ENCODE measurements at places on chromosomes 1 and 21.

- DNase-seq, result no peak
Observed at GRCh38 chr1:50783286-50783685, 176.8 kb downstream of the FAF1 start.

DNA sequence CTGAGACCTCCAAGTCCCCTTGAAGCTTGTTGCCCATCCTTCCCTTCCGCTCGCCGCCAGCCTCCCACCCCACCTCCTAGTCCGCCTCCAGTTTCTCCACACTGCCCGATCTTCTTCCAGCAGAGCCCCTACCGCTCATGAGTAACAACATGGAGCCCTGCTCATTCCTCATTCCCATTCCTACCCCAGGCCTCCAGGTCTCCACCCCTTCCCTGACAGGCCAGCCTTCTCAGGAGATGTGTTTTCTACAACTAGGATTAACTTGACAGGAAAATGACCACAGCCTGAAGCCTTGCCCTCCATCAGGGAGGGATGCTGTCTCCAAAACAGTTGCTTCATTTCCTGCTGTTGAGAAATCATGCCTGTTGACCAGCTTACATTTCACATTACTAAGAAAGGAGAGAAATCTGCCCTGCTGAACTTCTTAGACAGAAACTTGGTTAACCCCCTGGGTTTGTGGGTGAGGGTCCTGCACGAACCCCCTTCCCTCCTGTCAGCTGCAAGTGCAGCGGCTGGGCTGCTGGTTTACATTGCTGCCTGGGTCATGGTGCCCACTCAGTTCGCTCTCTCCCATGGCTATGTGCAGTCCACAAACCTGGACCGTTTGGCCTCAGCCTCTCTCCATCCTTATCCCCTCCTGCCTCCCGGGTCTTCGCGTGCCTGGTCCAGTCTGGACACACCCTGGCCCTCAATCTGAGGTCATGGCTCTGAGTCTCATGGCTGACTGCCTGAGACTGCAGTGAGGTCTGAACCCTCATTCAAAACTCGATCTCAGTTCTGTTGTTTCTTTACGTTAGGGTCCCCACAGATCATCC lies 16.1 kb upstream of the CHI3L1 start:
- no peak for DNase-seq

GRCh38 chr1:9992910-9993309 lies 4.1 kb upstream of the RBP7 start:
- DNase-seq, result no peak

GRCh38 chr1:121517586-121518230 lies 332.9 kb downstream of the SRGAP2C start:
- peak; percentile 55 for DNase-seq

- no peak for DNase-seq
Observed at GRCh38 chr1:84493747-84494146, 12.4 kb upstream of the SPATA1 start.

DNA sequence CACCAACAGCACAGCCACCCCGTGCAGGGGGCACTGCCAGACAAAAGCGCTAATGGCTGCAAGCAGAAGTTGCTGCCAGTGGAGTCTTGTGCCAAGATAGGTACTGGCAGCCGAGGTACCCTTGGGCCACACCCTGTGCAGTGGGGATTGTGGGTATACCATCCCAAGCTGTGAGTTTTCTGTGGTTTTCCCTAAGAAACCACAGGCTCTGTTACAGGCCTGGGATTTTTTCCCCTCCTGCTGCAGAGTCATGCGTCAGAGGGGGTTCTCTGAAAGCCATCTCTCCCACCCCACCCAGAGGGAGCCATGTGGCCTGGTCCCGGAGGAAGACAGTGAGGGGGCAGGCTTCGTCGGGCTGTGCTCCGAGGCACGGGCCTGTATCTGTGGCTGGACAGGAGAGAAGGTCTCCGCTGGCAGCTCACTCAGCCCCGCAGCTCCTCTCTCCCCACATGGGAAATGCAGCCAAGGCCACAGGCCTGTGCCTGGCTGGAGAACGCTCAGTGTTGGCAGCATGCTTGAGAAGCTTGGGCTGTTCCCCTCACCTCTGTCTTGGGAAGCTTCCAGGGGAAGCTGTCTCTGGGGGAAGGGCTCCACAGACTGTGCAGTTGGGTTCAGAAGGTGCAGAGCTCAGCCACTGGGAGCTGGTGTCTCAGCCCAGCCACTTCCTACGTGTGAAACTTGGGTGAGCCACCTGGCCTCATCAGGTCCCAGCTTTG lies 42.5 kb downstream of the NEK2 start:
- DNase-seq, result no peak

DNA sequence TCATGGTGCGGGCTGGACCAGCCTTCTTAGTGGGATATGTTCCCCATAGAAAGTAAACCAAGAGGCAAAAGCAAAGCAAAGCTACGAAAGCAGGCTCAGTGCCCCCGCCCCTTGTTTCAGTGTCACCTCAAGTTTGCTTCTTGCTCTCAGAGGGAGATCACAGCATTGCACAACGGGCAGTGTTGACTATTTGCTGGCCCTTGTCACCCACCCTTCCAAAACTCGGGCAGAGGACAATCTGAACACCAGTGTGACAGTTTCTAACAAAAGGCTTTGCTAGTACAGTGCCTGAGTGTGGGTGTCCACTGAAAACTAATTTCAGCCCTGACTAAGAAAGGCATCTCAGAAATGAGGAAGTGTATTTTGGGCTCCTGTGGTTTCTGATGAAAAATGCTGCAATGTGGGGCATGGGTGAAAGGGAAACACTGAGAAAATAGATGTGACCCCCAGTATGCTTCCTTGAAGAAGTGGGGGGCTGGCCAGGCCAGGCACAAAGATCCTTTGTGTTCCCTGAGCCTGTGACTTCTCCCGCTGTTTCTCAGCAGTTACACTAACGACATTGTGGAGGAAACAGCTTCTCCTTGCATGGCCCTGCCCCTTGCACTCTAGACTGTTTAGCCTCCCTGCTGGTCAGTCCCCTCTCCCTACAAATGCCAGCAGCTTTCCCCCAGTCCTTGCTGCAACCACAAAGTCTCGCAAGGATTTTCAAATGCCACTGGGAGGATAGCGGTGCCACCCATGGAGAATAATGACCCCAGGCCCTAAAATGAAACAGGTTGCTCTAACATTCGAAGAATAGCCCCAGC lies 33.3 kb upstream of the KCNE1 start:
- peak; percentile 74 for DNase-seq

DNA sequence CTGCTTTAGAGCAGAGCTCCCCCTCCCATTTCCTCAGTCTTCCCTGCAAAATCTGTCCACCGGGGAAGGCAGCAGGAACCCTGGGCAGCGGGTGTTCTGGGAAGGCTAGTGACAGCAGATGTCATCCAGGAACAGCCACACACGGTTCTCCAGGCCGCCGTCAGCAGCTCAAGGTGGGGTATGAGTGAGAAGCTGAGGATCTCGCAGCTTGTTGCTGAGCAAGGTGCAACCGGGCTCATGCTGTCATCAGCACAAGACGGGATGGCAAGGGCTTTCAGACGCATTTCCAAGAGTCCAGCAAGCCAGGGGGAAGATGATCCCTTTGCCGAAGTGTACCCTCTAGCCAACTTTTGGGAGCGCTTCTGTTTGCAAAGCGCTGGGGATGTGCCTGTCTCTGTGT lies 23.0 kb upstream of the SPSB1 start:
- no peak for DNase-seq

DNA sequence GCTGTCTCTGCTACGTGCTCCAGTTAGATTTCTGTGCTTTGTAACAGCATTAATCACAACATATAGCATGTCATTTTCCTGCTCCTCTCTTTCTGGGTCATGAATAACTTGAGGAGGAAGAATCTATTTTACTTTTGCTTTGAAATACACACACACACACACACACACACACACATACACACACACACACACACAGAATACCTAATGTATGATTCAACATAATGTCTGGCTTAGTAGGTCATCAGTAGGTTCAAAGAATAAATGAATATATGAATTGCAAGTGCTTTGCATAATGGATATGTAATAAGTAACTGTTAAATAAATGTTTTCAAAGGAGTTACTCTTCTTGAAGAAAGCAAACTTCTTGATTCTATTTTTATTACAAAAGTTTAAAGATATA lies 249.0 kb downstream of the PDE4B start:
- no peak for DNase-seq

DNA sequence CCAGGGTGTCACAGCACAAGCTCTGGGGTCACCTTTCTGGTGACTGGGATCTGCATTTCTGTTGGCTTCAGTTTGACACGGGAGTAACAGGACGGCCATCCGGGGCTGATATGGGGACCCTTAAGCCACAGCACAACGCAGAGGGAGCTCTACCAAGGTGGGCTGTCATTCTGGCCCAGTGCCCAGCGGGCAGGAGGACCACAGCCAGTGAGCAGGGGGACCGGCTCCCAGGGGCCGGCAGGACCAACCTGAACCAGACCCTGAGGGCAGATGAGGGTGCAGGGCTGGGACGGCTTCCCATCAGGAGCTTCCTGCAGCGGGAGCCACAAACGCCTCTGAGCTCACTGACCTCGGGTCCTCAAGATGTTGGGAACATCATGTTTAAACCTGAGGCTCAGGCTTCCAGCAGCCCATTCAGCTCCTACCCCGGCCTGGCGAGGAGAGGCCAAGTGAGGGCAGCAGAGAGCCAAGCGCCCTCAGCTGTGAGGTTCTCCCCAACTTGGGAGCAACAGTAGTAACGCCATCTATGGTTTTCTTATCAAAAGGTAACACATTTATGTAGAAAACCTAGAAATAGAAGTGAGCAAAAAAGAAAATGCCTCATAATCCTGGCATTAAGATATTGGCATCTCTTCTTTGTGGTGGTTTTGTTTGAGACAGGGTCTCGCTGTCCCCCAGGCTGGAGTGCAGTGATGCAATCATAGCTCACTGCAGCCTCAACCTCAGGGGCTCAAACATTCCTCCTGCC lies 26.8 kb downstream of the TMEM201 start:
- DNase-seq, result peak; percentile 70

DNA sequence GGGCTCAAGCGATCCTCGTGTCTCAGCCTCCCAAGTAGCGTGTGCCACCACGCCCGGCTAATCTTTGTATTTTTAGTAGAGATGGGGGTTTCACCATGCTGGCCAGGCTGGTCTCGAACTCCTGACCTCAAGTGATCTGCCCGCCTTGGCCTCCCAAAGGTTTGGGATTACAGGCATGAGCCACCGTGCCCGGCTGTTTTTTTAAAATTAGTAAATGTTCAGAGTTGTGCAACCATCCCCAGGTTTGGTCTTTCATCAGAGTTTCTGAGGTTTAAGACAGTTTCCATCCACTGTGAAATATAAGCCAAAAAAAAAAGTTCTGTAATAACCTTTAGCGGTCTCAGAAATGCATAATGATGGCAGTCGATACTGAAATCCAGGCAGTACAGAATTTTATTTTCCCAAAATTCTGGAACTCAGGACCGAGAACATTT lies 550 bp upstream of the SYT11 start:
- no peak for DNase-seq

- DNase-seq, result no peak
Observed at GRCh38 chr1:41379738-41380130, 18.5 kb downstream of the FOXO6 start.

- DNase-seq, result no peak
Observed at GRCh38 chr1:96710708-96711477, 10.7 kb upstream of the PTBP2 start.

DNA sequence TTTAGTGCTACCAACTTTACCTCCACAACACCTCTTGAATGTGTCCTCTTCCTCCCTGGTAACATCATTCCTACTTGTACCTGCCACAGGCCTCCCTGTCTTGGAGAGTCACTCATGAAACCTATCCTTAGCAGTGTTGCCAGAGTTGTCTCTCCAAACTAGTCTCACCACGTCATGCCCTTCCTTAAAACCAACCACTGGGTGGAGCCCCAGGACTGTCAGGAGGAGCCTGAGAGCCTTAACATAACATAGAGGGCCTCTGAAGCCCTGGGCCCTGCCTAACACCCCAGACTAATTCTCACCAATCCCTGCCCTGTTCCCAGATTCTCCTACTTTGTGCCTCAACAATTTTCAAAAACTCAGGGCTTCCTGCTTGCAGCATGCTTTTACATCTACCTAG lies 65.3 kb downstream of the ZNF697 start:
- DNase-seq, result peak; percentile 32

GRCh38 chr1:175537571-175537970 lies 205.8 kb downstream of the TNR start:
- no peak for DNase-seq

DNA sequence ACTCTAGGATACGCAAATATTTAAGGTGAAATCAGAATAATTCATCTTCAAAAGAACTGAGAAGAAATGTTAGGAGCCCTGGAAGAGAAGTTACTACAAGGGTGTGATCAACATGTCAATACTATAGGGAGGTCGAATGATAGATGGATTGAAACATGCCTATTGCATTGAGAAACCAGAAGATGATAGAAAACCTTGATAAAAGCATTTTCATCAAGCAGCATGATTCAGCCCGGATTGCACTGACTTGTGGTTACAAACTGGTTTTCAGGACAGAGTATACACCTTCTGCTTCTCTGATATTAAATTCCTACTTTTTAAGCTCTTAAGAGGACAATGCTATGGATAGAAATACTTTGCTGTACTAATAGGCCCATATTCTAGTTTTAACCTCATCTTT lies 164.2 kb downstream of the FMN2 start:
- DNase-seq, result no peak

DNA sequence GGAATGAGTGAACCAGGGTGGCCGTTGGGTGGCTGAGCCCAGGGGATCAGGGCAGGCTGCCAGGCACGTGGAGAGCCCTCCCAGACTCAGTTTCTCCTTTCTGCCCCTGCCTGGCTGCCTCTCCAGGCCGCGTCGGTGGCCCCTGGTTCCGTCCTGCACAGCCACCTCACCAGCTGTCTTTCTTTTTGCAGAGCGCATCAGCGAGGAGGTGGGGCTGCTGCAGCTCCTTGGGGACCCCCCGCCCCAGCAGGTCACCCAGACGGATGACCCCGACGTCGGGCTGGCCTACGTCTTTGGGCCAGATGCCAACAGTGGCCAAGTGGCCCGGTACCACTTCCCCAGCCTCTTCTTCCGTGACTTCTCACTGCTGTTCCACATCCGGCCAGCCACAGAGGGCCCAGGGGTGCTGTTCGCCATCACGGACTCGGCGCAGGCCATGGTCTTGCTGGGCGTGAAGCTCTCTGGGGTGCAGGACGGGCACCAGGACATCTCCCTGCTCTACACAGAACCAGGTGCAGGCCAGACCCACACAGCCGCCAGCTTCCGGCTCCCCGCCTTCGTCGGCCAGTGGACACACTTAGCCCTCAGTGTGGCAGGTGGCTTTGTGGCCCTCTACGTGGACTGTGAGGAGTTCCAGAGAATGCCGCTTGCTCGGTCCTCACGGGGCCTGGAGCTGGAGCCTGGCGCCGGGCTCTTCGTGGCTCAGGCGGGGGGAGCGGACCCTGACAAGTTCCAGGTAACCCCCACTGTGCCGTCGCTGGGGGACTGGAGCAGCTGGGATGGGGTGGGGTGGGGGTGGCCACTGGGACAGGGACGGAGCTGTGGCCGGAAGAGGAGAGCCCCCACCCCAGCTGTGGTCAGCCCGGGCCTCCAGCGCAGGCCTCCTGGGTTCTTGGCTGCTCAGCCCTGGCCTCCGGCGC lies 63.3 kb downstream of the COL18A1 start:
- DNase-seq, result no peak

GRCh38 chr1:217049081-217049480 lies 325.9 kb upstream of the ESRRG start:
- no peak for DNase-seq

- DNase-seq, result no peak
Observed at GRCh38 chr1:24683713-24684162, 40.6 kb downstream of the SRRM1 start.

- DNase-seq, result no peak
Observed at GRCh38 chr1:25168193-25169071, 63.9 kb downstream of the SYF2 start.
